HCT116 (cell line): ENCODE measurements at places on chromosomes 13 and 19. TPM values are rescaled to one million over a fixed set of nuclear protein-coding genes. Genes with fewer than 3 reads are reported as not detected.

GRCh38 chr13:114022876-114023275 is 49.0 kb upstream of the C13orf46 start:
- H3K27ac ChIP-seq = no peak overlapping the region
- no peak for DNase-seq
- H3K27me3 ChIP-seq = no peaks in the 10 kb centered on the region
- no peak overlapping the region for H3K4me3 ChIP-seq
- H3K4me1 ChIP-seq = no peaks in the 10 kb centered on the region

The SLITRK5 gene
- not detected for total RNA-seq

The CNN1 gene
- total RNA-seq = 0.64 TPM

DNA sequence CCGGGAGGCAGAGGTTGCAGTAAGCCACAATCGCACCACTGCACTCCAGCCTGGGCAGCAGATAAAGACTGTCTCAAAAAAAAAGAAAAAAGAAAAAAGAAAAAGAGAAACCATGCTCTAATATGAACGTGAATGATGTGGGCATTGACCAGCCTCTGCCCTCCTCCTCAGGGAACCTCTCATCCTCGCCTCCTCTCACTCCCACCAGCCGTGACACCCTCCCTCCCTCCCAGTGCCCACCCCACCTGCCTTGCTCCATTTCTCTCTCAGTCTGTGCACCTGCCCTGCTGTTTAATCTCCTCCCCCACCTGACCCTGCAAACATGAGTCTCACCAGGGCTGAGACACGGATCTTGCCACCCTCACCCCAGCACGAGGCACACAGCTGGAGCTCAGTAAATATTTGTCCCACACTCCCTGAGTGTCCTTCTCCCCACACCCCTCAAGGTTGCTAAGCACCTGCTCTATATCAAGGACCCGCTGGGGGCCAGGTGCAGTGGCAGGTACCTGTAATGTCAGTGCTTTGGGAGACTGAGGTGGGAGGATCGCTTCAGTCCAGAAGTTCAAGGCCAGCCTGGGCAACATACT is 7.5 kb upstream of the BCAT2 start:
- no peak for DNase-seq
- no peaks in the 10 kb centered on the region for H3K27me3 ChIP-seq
- H3K27ac ChIP-seq = no peak overlapping the region; the same call in 1 of the 2 replicates
- H3K36me3 ChIP-seq = no peaks in the 10 kb centered on the region
- H3K4me3 ChIP-seq = no peak overlapping the region
- H3K4me1 ChIP-seq = peaks cover 29% of the 10 kb centered on the region

DNA sequence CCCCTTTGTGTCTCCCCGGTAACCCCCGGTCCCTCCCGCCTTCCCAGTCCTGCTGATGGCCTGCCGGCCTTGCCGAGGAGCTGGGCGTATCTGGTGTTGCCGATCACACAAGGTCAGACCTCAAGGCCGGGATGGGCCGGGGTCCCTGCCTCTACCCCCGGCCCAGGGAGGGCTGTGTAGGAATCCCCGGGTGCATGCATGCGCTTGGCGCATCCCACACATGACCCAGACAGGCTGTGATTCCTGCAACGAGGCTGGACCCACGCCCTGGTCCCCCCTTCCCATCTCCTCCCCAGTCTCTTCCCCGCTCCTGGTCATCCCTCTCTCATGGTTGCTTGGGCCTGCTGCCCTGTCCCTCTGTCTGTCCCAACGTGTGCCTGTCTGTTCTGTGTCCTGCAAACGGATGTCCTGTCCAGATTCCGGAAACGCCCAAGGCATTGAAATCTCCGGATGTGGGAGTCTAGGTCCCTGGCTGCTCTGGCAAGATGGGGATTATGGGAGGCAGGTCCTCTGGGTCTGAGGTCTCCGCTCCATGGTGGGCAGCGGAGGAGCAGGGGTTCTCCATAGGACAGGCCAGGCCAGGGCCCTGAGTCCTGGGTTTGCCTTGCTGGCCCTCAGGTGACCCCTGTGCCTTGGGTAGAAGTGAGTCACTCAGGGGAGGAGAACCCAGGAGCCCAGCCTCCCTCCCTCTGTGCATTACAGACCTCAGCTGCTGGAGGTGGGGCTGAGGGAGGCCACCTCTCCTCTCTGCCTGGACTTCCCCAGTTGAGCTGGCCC is 1.6 kb downstream of the PKN1 start:
- H3K36me3 ChIP-seq = no peaks in the 10 kb centered on the region
- no peak for DNase-seq
- H3K27me3 ChIP-seq = no peaks in the 10 kb centered on the region
- H3K4me3 ChIP-seq = peak overlapping the region; percentile 79
- H3K4me1 ChIP-seq = peaks cover 41% of the 10 kb centered on the region

- no peak for DNase-seq
- H3K36me3 ChIP-seq = no peaks in the 10 kb centered on the region
- H3K4me3 ChIP-seq = no peak overlapping the region
- peaks cover 28% of the 10 kb centered on the region for H3K27me3 ChIP-seq
- H3K4me1 ChIP-seq = no peaks in the 10 kb centered on the region
These were observed 95.8 kb downstream of the WASF3 start for GRCh38 chr13:26653310-26653709.

- H3K4me1 ChIP-seq = no peaks in the 10 kb centered on the region
- DNase-seq = no peak
- H3K4me3 ChIP-seq = no peak overlapping the region
- H3K27ac ChIP-seq = no peak overlapping the region
- no peaks in the 10 kb centered on the region for H3K36me3 ChIP-seq
- H3K27me3 ChIP-seq = no peaks in the 10 kb centered on the region
These were observed 16.8 kb upstream of the TM9SF2 start for GRCh38 chr13:99484473-99484872.

DNA sequence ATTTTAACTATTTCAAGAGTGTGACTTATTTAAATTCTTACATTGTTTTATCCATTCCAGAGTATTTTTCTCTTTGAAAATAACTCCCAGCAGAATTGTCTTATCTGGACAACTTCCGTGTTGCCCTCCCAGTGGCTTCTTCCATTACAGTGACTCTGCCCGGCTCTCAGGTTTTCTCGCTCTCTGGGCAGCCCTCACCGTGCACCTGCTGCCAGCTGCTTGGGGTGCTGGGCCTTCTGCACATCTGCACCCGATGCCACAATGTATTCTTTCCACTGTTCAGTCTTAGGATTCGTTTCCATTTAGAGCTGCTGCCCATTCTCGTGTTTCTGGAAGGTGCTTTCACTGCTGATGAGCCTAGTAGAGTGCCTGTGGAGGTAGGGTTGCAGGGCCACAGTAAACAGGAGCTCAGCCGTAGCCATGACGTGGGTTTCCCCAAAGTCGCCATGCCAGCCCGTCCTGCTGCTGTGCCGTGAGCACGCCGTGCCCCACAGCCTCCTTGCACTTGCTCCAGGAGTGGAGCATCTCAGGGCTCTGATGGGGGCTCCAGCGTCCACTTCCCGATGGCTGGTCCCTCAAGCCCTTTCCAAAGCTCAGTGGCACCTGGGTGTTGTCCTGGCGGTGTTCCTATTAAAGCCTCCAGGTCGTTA is 46.1 kb upstream of the DCUN1D2 start:
- DNase-seq = no peak
- H3K27me3 ChIP-seq = no peaks in the 10 kb centered on the region
- H3K4me3 ChIP-seq = no peak overlapping the region
- no peaks in the 10 kb centered on the region; the same call in 1 of the 2 replicates for H3K36me3 ChIP-seq

DNA sequence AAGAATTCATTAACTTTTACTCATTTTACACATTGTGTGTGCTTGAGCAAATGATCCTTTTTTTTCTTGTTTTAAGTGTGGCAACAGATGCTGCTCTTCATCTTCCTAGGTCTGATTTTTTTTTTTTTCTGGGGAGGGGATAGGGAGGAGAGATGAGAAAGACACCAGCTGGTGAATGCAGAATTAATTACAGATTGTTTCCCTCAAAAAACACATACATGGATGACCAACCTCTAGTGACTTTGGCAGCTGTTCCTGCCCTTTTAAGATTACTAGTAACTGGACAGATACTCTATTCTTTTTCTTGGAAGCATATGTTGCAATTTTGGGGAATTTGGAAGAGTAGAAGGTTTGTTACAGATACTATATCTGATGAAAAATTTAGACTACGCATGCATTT is 103.6 kb upstream of the MYO16 start:
- H3K27me3 ChIP-seq = 0 out of 2 replicates have a peak, but pooled peaks cover 9% of the 10 kb centered on the region
- no peaks in the 10 kb centered on the region for H3K4me1 ChIP-seq
- H3K36me3 ChIP-seq = no peaks in the 10 kb centered on the region
- no peak for DNase-seq
- H3K4me3 ChIP-seq = no peak overlapping the region

GRCh38 chr13:79538757-79539156 is 57.8 kb downstream of the NDFIP2 start:
- no peak overlapping the region for H3K27ac ChIP-seq
- H3K4me1 ChIP-seq = no peaks in the 10 kb centered on the region
- H3K36me3 ChIP-seq = no peaks in the 10 kb centered on the region
- no peak for DNase-seq
- no peak overlapping the region for H3K4me3 ChIP-seq
- H3K27me3 ChIP-seq = no peaks in the 10 kb centered on the region

GRCh38 chr13:48505012-48505411 is 27.9 kb downstream of the RCBTB2 start:
- no peaks in the 10 kb centered on the region for H3K4me1 ChIP-seq
- H3K36me3 ChIP-seq = no peaks in the 10 kb centered on the region
- DNase-seq = no peak
- H3K27ac ChIP-seq = no peak overlapping the region

- H3K36me3 ChIP-seq = no peaks in the 10 kb centered on the region
- no peaks in the 10 kb centered on the region for H3K27me3 ChIP-seq
- H3K4me3 ChIP-seq = no peak overlapping the region
- no peak overlapping the region for H3K27ac ChIP-seq
- peaks cover 3% of the 10 kb centered on the region; the same call in 1 of the 2 replicates for H3K4me1 ChIP-seq
- no peak for DNase-seq
These were observed 8.7 kb upstream of the ZNF444 start for GRCh38 chr19:56132316-56132822.

The CYP2S1 gene
- total RNA-seq = 17.6 TPM

- H3K27ac ChIP-seq = peak overlapping the region; percentile 48; the same call in 1 of the 2 replicates
- peak overlapping the region; percentile 58 for H3K4me3 ChIP-seq
- no peaks in the 10 kb centered on the region for H3K27me3 ChIP-seq
- no peaks in the 10 kb centered on the region for H3K36me3 ChIP-seq
- DNase-seq = no peak
These were observed 4.1 kb upstream of the NANOS3 start for GRCh38 chr19:13872695-13873389.

DNA sequence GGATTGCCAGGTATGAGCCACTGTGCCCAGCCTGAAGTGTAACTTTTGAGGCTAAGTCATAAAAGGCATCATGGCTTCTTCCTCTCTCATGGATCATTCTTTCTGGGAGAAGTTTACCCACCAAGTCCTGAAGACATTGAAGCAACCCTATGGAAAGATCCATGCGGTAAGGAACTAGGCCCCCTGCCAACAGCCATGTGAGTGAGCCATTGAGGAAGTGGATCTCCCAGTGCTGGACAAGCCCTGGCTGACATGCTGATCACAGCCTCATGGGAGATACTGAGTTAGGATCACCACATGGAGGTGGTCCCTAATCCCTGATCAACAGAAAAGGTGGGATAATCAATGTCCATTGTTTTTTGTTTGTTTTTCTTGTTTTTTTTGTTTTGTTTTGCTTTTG is 3.3 kb upstream of the NUDT19 start:
- H3K4me3 ChIP-seq = no peak overlapping the region
- no peaks in the 10 kb centered on the region for H3K27me3 ChIP-seq
- no peak overlapping the region for H3K27ac ChIP-seq
- no peaks in the 10 kb centered on the region for H3K36me3 ChIP-seq
- peaks cover 12% of the 10 kb centered on the region for H3K4me1 ChIP-seq

GRCh38 chr19:46656541-46656940 is 4.4 kb downstream of the DACT3 start:
- H3K4me3 ChIP-seq = no peak overlapping the region
- no peak overlapping the region for H3K27ac ChIP-seq
- no peaks in the 10 kb centered on the region for H3K36me3 ChIP-seq
- no peaks in the 10 kb centered on the region for H3K27me3 ChIP-seq

DNA sequence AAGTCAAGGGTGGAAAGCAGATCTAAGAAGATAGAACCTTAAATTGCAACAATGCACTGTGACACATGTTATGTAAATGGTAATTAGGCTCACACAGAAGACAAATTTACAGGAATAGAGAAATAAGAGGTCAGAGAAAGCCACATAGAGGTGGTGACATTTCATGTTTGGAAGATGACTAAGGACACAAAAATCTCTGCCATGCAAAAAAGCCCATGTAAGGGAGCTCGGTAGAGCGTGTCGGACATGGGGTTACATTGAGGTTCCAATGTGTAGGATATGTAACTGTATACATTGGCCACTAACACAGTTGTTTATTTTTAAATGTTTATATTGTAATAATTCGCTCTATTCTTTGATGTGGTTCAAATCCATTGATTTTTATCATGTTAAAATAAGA is 33.7 kb downstream of the SUGT1 start:
- no peaks in the 10 kb centered on the region for H3K4me1 ChIP-seq
- DNase-seq = no peak
- peaks cover 23% of the 10 kb centered on the region; the same call in 1 of the 2 replicates for H3K36me3 ChIP-seq
- no peak overlapping the region for H3K27ac ChIP-seq

DNA sequence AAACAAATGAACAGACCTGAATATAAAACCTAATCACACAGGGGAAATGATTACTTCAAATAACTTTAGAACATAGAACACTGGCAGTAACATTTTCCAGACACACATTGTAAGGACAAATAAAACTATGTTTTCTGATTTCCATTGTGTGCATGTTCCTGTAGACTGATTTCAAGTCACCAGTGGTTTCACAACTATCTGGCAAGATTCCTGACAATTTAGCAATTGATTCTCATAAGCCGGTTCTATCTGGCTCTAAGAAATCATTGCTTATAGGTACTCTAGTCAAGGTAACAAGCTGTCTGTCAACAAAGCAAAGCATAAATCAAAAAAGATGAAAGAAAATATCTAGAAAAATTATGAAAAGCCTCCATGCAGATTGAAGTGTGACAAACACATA is 19.6 kb upstream of the PCCA start:
- no peaks in the 10 kb centered on the region for H3K27me3 ChIP-seq
- H3K4me1 ChIP-seq = no peaks in the 10 kb centered on the region
- no peak overlapping the region for H3K27ac ChIP-seq
- H3K36me3 ChIP-seq = no peaks in the 10 kb centered on the region
- DNase-seq = no peak

- H3K4me3 ChIP-seq = peak within 1 kb of the TSS; percentile 92
- H3K27me3 ChIP-seq = no peaks in the 10 kb centered on the region
- H3K4me1 ChIP-seq = peaks cover 62% of the 10 kb centered on the region
- DNase-seq = peak; percentile 38
These were observed at the start of gene SLC44A2 for GRCh38 chr19:10625003-10625761. TSS of gene SLC44A2 (plus strand) at chr19:10625553. CDS start at chr19:10625634, 81 bp downstream.

- no peaks in the 10 kb centered on the region for H3K27me3 ChIP-seq
- H3K4me3 ChIP-seq = no peak overlapping the region
- no peak overlapping the region for H3K27ac ChIP-seq
- 0 out of 2 replicates have a peak, but pooled peaks cover 5% of the 10 kb centered on the region for H3K4me1 ChIP-seq
- DNase-seq = no peak
These were observed 782.5 kb upstream of the SLITRK6 start for GRCh38 chr13:86581706-86582105.

- H3K4me3 ChIP-seq = no peak overlapping the region
These were observed 1355.0 kb downstream of the OLFM4 start for GRCh38 chr13:54383604-54384003.

DNA sequence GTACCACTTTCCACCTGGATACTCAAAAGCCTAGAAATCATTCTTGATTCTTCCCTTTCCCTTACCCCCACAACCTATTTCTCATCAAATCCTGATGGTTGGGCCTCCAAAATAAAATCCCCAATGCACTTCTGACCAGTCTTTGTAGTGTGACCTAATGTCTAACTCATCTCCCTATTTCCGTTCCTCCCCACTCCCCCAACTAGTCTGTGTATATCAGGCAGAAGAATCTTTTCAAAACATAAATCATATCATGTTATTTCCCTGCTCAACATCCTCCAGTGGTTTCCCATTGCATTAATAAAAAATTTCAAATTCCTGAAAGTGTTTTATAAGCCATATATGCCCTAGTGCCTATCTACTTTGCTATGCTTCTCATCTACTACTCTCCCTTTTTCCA is 17.7 kb downstream of the CCDC122 start:
- H3K36me3 ChIP-seq = no peaks in the 10 kb centered on the region
- H3K27me3 ChIP-seq = no peaks in the 10 kb centered on the region
- no peak overlapping the region for H3K27ac ChIP-seq
